Caki2 (cell line): ENCODE measurements at places on chromosomes 3 and 15. TPM values are rescaled to one million over a fixed set of nuclear protein-coding genes. Genes with fewer than 3 reads are reported as not detected.

- peak; percentile 84 for DNase-seq
Observed at GRCh38 chr3:107816107-107816506, 274.7 kb downstream of the CD47 start.

The APEH gene
- 122 and 164 TPM in 2 replicates for total RNA-seq

The GOLGA6D gene
- total RNA-seq, result not detected in 2 replicates

- DNase-seq, result no peak
Observed at GRCh38 chr3:48416546-48416945, 13.3 kb downstream of the PLXNB1 start.

GRCh38 chr15:91065505-91065904 is 34.6 kb upstream of the SV2B start:
- no peak for DNase-seq

DNA sequence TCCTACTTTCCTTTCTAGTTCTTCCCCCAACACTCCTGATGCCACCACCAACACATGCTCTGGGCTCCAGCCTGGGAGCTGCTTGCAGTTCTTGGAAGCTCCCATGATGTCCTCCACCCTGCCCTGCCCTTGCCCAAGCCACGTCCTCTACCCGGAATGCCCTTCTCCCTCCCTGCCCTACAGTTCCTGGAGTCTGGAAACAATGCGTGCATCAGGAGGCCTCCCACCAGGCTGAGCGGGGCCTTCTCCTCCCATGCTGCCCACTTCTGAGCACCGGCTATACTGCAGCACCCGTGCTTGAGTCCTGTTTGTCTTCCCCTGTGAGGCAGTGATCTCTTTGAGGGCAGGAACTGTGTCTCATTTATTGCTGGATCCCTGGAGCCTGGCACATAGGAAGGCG is 44.6 kb downstream of the DGKG start:
- no peak for DNase-seq

DNA sequence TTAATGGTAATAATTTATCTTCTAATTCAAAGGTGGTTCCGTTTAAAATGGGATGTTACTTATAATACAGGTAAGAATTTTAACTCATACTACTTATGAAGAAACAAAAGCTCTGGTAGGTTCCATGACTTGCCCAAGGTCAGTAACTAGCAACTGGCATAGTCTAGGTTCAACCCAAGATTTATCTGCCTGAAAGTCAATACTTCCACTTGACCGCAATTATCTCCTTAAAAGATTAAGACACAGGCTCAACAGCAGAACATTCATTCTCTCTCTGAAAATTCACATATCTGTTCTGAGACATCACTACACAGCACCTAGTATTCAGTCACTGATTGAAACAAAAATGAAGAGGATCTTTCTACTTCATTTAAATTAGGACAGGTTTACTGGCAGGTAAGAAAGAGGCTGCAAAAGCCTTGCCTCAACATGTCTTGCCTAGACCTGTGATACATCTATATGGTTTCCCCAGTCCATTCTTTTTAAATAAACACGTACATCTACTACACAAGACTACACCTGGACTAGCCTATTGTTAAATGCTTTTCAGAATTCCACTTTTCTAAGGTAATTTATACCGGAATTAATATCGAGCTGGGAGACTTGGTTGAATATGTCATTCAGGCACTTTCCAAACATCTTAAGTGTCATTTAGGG is 1.2 kb downstream of the CSNK1G1 start:
- DNase-seq, result no peak

DNA sequence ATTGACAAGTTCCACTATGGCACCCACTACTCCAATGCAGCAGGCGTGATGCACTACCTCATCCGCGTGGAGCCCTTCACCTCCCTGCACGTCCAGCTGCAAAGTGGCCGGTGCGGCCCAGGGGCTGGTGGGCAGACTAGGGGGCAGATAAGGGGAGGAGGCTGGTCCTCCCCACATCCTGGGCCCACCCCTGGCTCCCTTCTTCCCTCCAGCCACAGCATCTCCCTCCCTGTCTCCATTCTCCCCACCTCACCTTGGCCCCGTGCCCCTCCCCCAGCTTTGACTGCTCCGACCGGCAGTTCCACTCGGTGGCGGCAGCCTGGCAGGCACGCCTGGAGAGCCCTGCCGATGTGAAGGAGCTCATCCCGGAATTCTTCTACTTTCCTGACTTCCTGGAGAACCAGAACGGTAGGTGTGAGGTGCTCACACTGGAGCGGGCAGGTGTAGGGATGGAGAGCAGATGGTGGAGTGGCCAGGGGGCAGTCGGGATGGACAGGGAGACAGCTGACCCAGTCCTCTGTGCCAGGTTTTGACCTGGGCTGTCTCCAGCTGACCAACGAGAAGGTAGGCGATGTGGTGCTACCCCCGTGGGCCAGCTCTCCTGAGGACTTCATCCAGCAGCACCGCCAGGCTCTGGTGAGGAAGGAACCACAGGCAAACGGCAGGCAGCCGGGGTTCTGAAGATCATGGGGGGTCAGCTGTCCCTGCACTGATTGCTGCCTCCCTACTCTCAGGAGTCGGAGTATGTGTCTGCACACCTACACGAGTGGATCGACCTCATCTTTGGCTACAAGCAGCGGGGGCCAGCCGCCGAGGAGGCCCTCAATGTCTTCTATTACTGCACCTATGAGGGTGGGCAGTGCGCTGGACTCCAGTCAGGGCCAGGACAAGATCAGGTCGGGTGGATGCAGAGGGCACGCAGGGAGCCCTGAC is 26.0 kb downstream of the NBEAL2 start:
- DNase-seq, result no peak

GRCh38 chr3:11624704-11625375 is 18.9 kb downstream of the VGLL4 start:
- DNase-seq, result no peak

- no peak for DNase-seq
Observed at GRCh38 chr3:55343486-55344357, 143.4 kb downstream of the WNT5A start.

GRCh38 chr15:35764661-35765519 is 218.9 kb upstream of the DPH6 start:
- DNase-seq, result no peak

GRCh38 chr3:149277331-149277813 is 55.7 kb upstream of the CP start:
- DNase-seq, result peak; percentile 28

DNA sequence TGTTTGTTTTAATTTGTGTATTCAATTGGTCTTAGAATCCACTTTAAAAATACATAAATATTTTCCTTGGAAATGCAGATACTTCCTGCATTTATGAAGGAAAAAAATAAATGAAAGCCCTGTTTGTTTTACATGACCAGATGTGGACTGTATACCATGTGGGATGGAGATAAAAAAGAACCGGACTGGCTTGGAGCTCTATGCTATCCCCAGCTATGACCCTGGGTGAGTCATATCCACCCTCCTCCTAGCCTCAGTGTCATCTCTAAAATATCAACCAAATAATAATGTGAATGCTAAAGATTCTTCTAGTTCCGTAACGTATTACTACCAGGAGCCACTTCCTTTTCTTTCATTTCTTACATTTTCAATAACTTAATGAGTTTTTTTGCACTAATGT is 44.5 kb upstream of the PDZRN3 start:
- no peak for DNase-seq

DNA sequence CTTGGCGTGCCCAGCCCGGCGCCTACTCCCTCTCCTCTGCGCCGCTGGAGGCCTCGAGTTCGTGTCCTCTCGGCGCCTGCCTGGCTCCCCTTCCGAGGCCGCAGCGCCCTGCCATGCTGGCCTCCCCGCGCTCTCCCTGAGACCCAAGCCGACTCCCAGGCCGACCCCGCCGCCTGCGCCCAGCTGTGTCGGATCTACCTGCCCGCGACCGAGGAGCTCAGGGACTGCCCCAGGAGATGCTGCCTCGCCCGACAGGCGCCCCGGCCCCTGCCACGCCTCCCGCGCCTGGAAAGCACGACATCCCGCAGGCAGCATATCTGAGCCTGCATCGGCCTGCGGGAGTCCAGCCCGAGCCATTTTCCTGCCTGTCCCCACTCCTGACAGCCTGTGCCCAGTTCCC is 16.1 kb downstream of the PAQR9 start:
- no peak for DNase-seq

DNA sequence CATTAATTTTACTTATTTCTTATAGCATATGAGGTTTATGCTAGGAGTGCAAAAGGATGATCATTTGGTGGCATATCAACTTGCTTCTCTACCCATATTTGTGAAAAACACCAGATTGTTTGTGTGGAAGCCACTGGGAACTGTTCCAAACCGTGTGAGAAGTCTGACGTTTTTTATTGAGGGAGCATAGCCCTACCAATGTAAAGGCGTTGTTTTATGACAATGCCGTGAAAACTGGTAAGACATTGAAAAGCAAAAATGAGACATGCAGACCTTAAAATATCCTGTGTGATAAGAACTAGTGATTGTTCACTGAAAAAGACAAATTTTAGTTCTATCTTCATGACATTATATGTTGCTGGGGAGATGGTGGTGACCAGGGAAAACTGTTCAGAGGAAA is 87.8 kb downstream of the CHL1 start:
- DNase-seq, result no peak

DNA sequence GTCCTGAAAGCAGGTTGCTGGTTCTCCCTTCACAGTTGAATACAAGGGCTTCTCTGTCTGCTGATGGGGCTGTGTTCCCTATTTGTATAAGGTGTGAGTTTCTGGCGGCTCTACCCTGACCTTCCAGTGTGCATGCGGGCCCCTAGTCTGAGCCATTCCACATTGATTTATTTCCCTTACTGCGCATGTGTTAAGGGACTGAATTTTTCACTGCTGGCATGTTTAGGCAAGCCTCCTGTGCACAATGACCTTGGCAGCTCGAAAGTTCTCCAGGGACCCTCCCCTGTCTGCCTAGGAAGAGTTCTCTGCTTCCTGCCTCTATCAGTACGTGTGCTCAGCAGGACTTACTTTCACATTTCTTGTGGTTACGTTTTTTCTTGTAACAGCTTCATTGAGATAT is 11.4 kb downstream of the TRAK1 start:
- no peak for DNase-seq

The SNTN gene
- total RNA-seq, result not detected in 2 replicates

DNA sequence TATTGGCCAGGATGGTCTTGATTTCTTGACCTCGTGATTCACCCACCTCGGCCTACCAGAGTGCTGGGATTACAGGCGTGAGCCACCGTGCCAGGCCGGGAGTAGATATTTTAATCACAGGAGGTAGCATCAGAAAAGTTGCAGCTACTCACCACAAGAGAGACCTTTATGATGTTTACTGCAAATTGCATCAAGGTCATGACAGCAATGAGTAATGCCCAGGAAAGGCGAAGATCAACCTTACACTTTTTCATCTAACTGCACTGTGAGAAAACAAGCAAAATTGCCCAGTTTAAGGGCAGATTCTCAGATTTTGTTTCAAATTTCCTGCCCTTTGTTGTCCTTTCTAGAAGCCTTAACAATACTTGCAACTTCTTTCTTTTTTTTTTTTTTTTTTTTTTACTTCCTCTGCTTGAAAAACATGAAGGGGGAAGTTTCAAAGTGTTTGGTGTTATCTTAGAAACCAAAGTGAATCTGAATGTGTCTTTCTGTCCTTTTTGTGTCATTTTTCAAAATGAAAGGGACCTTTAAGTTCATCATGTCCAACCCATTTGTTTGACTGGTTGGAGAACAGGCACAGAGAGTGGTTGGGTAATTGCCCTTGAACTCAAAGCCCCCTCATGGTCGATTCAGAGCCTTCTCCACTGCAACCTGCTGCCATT is 25.0 kb downstream of the TGFBR2 start:
- DNase-seq, result no peak

- DNase-seq, result no peak
Observed at GRCh38 chr3:138070006-138070405, 45.4 kb downstream of the DZIP1L start.

The LCTL gene
- not detected in 2 replicates for total RNA-seq

The CADM2 gene
- total RNA-seq, result not detected in 2 replicates

DNA sequence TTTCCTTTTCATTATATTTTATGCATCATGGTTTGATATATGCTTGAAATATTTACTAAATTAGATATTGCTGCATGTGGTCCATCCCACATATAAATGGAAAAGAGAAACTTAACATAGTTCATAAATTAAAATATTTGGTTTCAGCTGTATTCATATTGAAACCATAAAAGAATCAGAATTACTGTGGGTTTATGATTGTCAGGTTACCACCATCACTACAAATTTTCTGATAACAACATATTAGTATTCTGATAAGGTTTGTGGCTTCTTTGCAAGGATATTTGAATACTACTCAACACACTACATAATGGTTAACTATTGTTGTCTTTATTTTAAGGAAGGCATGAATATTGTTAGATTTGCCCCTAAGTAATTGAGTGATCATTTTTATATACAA is 235.5 kb downstream of the UBE2E2 start:
- DNase-seq, result no peak

The NR2E3 gene
- total RNA-seq, result not detected in 2 replicates

The APBA2 gene
- 18.4 and 29.2 TPM in 2 replicates for total RNA-seq

GRCh38 chr3:52324676-52325075 is 8.6 kb downstream of the DNAH1 start:
- DNase-seq, result no peak

DNA sequence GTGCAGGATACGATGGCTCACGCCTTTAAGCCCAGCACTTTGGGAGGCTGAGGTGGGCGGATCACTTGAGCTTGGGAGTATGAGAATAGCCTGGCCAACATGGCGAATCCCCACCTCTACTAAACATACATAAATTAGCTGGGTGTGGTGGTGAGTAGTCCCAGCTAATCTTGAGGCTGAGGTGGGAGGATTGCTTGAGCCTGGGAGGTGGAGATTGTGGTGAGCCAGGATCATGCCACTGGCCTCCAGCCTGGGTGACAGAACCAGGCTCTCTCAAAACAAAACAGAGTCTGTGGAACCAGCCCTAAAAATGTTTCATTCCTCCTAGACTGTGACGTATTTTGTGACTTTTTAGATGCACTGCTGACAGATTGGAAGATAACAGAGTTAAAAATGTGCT is 34.3 kb upstream of the RAD51 start:
- no peak for DNase-seq

The CMTM8 gene
- 1.1 and 3.2 TPM in 2 replicates for total RNA-seq

- DNase-seq, result no peak
Observed at GRCh38 chr15:43095708-43096347, 10.0 kb downstream of the UBR1 start.

DNA sequence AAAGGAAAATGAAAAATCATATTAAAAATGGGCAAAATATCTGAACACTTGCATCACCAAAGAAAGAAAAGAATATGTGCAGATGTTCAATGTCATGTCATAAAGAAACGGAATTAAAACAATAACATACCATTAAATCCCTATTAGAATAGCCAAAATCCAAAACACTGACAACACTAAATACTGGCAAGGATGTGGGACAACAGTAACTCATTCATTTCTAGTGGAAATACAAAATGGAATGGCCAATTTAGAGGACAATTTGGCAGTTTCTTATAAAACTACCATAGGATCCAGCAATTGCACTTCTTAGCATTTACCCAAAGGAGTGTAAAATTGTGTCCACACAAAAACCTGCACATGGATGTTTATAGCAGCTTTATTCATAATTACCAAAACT is 542.5 kb upstream of the UBE2E2 start:
- DNase-seq, result no peak

GRCh38 chr15:44620081-44620480 is 43.4 kb downstream of the SPG11 start:
- peak; percentile 22 for DNase-seq

The SCN11A gene
- 0.03 TPM in 2 replicates for total RNA-seq
